ENCODE measurements at places on chromosomes 6 and 20.

DNA sequence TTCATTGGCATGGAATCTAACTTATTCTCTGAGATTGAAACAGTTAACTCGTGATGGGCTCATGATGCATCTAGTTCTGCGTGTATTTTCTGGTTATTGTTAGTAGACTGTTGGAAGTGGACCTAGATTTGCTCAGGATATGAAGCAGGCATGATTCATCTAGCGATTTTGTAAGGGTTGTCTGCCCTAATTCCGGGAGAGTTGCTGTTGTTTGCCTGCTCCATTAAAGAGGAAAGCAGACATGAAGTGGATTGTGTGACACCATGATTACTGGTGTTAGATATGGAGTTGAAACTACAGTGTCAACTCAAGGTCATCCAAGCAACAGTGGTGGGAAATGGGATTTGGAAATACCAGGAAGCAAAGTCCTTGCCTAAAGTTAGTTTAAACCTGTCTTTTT is 41.0 kb downstream of the SOX4 start:
- DNase-seq: no peak

GRCh38 chr6:135906542-135906941 is 55.0 kb downstream of the PDE7B start:
- DNase-seq: no peak

GRCh38 chr6:155126727-155127439 is 131.8 kb downstream of the TIAM2 start:
- DNase-seq: peak; percentile 31

DNA sequence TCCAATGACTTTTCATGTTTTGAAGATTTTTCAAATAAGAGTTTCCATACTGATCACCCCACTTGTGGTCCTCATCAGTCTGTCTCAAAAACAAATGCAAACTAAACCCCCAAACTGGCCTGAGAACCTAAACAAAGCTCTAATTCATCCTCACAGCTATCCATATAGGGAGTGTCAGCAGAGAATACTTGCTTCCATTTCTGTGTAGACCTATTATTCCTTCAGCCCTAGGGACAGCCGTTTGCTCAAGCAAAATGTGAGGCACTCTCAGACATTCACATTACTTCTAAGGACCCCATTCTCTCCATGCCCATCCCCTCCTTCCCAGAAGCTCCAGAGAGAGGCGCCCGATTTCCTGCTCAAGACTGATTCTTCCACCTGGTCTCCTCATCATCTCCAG is 24.6 kb downstream of the DNAAF9 start:
- DNase-seq: no peak

- no peak for DNase-seq
These were observed 162.1 kb downstream of the PTPRK start for GRCh38 chr6:128358244-128358776.

DNA sequence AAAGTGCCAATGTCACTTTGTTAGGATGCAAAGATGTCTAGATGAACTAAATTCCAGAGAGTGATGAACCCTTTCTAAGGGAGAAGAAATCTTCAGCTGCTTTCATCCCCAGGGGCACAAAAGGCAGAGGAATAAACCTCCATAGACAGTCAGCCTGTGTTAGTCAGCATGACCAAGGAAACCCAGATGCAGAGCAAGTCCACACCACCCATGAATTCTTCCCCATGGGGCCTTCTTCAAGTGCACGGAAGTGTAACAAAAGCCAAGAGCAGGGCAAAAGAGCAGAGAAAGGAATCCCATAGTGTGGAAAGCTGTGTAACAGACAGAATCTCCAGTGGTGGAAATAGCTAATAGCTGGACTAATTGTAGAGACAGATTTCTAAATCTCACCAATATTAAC is 50.0 kb downstream of the DCDC2 start:
- no peak for DNase-seq

GRCh38 chr6:44668976-44669934 is 281.7 kb downstream of the CDC5L start:
- DNase-seq: no peak
